Immature natural killer cell (primary cell): ENCODE measurements at places on chromosomes 6 and 20.

GRCh38 chr6:116465246-116465645, 4.1 kb downstream of the CALHM6 start:
- no peak for DNase-seq

DNA sequence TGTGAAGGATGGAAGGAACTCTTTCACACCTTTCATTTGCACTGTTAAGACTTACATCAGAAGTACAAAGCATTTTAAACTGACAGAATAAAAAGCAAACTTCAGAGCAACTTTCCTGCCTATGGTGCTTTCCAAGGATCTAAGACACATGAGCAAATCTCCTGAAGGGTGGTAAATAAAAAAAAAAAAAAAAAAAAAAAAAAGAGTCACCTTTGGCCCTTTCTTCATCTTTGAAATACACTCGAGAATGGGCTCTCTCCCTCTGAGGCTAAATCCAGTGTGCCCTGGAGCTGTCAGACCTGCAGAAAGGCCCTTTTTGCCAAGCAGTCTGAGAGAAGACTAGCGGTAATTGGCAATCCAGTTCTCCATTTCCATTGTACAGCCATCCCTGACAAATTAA, 1113.8 kb upstream of the FLRT3 start:
- no peak for DNase-seq

DNA sequence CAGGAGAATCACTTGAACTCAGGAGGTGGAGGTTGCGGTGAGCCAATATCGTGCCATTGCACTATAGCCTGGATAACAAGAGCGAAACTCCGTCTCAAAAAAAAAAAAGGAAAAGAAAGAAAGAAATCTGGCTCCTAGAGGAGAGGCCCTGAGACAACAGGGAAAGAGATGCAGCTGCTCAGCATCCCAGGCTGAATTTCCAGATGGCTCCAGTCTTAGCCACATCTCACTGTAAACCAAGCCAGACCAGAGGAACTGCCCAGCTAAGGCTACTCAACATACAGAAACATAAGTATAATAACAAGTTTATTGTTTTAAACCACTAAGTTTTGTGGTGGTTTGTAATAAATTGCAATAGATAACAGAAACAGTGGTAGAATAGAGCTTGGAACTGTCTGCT, 38.5 kb upstream of the TASP1 start:
- no peak for DNase-seq

DNA sequence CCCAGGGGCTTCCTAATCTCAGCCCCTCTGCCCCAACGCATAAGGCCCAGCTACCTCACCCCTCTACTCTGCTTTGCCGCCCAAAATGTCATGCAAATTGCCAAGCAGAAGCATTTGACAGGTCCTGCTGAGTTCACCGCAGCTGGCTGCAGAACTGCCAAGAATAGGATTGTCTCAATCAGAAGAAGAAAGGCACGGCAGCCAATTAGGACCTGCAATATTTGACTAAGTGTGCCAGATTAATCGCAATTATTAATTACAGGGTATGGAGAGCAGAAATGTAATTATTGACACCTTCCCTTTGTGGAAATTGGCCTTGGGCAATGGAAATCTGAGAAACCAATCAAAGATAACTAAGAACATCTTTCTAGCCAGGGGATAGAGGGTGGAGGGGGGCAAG, 318.6 kb downstream of the LRFN2 start:
- DNase-seq, result no peak

DNA sequence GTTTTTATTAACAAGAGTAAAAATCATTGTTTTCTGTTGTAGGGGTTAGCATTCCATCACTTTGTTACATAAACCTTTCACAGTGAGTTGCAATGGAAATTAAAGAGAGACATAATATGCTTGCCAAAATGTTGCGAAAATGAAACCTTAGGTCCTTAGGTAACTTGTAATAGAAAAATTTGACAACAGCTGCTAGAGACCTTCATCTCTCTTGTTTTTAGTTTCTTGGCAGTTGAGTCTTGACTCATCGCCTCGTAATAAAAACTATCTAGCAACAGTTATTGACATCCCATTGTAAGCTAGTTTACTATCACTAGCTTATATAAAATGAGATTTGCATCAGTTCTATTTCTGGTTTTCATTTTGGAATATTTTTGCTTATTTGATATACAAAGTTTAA, 179.0 kb upstream of the MMS22L start:
- DNase-seq, result no peak

DNA sequence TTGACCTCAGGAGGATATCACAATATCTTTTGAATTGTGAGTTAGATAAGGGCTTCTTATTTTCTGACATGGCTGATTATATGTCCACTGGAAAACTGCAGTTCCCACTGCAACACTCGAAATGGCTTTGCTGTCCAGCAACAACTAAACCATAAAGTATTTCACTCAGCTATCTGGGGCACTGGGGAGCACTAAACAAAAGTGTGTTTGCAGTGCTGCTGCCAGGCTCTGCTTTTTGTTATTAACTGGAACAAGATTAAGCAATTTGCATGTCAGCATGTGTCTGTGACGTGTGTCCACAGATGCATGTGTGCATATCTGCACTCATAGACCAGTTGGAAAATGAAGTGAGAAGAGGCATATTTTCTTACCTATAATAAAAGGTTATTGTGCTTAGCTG, 107.8 kb upstream of the CCN2 start:
- DNase-seq, result no peak

- no peak for DNase-seq
These were observed 10.4 kb downstream of the PMEPA1 start for GRCh38 chr20:57699395-57699794.

DNA sequence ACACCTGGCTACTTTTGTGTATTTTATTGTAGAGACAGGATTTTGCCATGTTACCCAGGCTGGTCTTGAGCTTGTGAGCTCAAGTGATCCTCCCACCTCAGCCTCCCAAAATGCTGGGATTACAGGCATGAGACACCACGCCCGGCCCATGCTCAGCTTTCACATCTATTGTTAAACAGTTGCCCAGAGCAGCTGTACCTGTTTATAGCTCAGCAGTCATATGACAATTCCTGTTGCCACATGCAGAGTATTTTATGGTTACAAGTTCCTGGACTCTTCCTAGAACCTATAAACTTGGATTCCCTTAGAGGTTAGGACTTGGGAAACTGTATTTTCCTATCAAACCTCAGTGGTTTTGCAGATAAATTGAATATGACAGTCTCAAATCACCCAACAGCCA, 188.3 kb upstream of the KCNG1 start:
- DNase-seq, result no peak

DNA sequence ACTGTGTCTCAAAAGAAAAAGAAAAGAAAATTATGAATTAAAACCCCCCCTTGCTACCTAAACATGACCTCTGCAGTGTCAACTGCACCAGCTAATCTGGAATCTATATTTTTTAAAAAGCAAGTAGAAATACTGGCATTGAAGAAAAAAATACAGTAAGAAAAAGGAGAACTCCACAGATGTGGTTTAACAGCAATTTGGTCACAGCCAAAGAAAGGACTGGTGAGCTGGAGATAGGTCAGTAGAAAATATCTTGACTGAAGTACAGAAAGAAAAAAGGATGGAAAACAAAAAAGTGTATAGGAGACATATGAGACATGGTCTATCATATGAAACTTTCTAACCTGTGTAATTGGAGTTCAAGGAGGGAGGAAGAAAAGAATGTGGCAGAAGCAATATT, 44.1 kb upstream of the ERVFRD-1 start:
- DNase-seq, result no peak

- DNase-seq, result no peak
These were observed 6.6 kb downstream of the MOG start for GRCh38 chr6:29663300-29664042.

DNA sequence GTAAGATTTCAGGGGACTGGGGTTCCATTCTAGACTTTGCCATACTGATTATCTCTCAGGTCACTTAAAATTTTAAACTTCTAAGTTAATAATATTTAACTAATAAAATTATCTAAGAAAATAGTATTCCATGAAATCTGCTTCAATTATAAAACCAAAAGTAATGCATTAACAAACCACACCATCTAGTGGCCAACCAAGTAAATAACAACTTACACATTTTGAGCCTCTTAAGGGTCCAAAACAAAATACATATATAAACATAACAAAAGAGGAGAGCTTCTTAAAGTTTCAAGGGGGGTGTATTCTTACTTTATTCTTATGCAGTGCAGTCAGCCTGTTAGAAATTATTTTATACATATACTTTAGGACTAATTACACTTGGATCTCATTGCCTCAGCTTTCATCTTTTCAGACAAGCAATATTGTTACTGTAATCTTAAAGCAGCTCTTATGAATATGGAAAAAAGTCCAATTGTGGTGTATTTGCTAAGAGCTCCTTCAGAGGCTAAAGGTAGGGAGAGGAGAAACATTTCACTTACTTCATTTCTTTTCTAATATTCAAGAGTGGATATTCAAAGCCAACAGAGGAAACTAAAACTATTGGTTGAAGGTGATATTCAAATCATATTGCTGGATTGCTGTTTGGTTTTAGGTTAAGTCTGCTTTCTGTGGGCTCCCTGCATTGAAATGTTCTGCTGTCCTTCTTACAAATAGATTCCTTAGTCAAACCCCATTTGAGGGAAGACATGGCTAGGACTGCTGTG, 199.7 kb upstream of the SIM1 start:
- DNase-seq, result peak; percentile 31

DNA sequence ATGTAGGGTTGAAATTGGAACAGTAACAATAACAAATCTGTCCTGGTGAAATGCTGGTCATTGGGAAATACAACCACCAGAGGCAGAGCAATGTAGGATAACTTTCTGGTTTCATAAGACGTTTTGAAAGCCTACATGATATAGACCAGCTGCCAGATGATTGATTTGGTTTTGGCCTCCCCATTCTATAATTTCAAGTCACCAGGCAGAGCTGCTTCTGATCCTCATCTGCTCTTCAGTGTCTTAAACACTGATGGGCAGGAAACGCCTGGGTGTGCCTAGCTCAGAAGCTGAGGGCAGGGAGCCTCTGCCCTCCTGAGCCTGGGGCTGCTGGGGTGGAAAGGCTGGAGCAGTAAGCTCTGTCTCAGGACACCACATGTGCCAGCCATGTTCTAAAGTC, 24.5 kb downstream of the DHX35 start:
- no peak for DNase-seq

GRCh38 chr6:51302431-51302830, 483.8 kb downstream of the TFAP2B start:
- no peak for DNase-seq

- DNase-seq, result no peak
These were observed 11.3 kb upstream of the COL12A1 start for GRCh38 chr6:75217193-75217592.

DNA sequence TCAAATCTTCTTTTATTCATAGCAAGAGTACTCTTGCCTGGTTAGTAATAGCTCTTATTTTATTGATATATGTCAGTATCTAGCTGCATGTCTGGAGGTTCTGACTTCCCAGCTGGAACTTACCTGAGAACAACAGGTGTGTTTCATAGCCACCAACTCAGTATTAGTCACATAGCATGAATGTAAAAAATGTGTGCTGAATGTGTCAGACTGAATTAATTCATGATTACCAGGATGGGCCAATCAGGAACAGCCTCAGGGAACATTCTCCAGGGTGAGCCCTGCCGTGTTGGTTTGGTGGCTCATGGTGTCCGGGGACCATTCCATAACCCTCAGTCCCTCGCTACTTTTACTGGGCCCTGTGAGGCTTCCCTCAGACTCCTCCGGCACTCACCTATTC, 99.7 kb downstream of the TULP4 start:
- no peak for DNase-seq

GRCh38 chr6:143784316-143784715, 58.8 kb upstream of the LTV1 start:
- no peak for DNase-seq

DNA sequence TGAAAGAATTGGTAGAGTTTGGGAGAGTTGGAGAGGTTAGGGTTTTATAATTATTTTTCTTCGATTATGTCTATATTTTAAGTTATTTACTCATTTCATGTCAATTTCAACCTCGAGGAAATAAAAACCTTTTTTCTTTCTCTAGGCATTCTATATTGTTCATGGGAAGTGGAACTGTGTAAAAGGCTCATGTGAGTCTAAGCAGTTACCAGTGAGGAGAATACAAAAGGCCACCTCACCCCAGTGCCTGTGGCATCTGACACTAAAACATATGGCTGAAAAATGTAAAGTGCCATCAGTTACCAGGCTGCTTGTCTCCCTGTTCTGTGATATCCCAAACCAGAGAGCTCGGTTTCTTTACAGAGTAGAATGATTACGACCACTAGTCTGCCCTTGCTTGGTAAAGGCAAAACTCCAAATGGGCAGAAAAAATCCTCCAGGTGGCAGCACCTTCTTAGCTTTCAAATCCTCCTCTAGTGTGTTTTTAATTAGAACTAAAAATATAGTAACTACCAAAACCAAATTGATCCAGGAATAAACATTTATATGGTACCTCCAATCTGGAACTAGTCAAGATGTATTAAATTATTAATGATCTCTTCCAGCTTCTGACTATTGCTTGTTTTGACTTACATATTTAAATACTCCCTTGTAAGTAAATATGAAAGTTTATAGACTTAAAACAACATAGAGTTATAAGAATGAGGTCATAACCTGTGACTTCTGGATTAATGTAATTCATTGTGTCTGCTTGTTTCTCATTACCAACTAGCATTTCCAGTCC, 122.6 kb upstream of the MCHR2 start:
- DNase-seq, result no peak

GRCh38 chr6:41654698-41655151, 16.5 kb downstream of the MDFI start:
- DNase-seq, result no peak
